ENCODE measurements at places on chromosomes 16 and 17.

DNA sequence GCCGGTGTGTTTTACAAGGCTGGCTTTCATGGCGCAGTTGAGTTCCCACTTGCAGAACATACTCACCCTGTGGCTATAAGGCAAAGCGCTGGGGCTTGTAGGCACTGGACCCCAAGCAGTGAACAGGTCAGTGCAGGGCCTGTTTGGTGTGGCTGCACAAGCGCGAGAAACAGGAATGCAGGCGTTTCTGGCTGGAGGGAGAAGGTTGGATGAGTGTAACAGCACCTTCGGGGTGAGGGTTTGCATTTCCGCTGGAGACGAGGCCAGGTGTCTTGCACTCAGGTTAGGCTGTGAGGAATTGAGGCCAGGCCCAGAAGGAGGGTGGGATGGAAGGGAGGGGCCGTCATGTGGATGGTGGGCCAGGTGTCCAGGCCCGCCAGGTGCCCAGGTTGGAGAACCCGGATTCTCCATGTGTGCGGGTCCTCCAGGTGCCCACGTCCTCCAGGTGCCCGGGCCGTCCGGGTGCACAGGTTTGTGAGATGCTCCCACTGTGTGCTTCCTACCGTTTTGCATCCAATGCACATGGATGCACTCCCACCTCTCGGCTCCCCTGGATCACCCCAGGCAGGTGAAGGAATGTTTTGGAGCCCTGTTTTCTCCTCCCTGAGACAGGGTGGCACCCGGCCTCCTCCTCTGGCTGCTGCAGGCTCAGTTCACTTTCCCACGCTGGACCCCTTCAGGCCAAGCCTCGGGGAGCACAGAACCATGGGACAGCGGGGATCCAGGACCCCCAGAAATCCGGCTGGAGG, 46.0 kb downstream of the SLC7A5 start:
- DNase-seq, result no peak

DNA sequence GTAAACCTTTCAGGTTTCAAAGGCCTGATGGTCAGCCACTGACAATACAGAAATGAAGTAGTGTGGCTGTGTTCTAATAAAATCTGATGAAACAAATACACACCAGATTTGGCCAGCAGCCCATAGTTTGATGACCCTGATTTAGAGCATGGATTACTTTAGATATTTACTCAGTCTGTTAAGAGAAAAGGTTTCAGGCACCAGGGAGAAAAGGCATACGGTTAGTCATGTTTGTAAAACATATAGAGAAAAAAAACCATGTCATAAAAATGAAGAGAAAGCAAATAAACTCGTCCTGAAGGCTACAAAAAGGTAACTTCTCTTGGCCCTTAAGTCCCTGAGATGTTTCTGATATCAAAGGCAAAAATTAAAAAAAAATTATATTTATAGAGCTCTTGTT, 112.1 kb downstream of the ADAMTS18 start:
- DNase-seq, result no peak

DNA sequence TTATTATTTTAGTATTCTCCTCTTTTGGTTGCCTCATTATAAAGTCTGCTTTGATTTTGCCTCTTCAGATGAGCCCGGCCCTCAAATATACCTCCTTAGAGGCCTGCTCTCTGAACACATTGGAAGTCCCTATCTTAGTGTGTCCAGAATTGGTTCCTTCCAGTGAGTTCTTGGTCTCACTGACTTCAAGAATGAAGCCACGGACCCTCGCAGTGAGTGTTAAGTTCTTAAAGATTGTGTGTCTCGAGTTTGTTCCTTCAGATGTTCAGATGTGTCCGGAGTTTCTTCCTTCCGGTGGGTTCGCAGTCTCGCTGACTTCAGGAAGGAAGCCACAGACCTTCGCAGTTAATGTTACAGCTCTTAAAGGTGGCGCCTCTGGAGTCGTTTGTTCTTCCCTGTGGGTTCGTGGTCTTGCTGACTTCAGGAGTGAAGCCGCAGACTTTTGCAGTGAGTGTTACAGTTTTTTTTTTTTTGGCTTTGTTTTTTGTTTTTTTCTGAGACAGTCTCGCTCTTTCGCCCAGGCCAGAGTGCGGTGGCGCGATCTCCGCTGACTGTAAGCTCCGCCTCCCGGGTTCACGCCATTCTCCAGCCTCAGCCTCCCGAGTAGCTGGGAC, 45.8 kb upstream of the NOS2 start:
- DNase-seq, result no peak

DNA sequence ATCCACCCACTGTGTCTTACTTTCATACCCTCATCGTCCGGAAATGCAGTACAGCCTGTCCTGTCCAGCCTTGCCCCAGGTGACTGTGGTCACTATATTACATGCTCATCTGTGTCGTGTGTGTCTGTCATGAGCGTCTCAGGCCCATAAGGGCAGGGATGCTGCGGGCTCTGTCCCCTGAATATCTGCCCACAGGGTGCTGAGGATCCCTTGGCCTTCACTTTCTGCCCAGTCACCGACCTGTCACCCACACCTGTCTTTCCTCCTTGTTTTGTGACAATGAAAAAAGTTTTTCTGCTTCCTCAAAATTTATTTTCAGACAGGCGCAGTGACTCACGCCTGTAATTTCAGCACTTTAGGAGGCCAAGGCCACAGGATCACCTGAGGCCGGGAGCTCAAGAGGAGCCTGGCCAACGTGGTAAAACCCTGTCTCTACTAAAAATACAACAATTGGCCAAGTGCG, 1.4 kb upstream of the CTRB1 start:
- no peak for DNase-seq

DNA sequence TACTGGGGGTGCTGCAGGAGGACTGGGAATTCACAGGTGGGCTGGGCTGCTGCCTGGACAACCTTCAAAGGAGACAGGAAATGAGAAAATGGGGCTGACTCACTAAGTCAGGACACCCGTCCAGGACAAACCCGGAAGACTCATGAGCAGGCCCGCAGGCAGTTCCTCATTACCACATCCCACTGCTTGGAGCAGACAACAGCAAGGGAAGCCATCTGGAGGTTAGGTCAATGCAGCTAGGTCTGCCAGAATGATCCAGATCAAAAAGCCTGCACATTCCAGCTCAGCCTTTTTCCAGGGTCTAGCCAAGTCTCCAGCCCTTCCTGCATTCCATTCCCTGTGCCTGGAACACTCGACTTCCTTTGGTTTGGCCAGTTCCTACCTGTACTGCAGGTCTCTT, 536.5 kb upstream of the CDH11 start:
- DNase-seq, result no peak

Measured in SIG-M5 (cell line).